Stimulated activated CD8-positive, alpha-beta memory T cell treated with anti-CD3 and anti-CD28 coated beads, Interleukin-7, amount 100 ng/mL, for 1 hour (primary cell): ENCODE measurements at places on chromosomes 5 and 9.

GRCh38 chr9:8800196-8800595 lies 1000.6 kb upstream of the DMAC1 start:
- no peak for DNase-seq

DNA sequence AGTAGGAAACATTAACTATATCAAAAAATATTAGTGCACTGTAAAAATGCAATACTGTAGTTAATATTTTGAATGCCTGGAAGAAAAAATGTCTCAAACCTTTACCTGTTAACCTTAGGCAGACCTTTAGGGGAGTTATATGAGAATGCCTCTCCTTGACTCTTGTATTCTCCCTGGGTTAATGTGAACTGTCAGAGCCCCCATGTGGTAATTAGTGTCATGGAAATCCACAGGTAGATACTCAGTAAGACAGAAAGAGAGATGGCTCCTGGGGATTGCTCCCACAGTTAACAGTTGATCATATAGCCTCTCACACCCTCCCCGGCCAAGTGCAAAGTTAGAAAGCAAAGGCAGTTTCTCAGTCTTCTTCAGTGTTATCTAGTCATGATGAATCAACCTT lies 742.8 kb downstream of the NR2F1-AS1 start:
- DNase-seq: no peak

DNA sequence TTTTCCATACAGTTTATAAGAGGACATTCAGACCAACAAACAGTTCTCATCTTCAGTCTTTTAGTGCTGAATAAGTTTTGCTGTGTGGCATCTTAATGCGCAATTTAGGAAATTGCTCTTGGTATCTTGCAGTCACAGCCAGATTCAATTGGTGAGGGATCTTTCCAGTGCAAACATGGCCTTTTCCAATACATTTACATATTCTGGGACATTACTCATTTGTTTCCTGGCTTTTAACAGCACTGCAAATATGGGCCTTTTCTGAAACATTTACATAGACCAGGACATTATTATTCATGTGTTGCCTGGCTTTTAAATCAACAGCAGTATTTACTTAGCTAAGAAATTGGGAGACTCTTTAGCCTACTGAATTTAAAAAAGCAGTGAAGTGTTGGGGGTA lies 22.7 kb downstream of the ANKRD33B start:
- no peak for DNase-seq

DNA sequence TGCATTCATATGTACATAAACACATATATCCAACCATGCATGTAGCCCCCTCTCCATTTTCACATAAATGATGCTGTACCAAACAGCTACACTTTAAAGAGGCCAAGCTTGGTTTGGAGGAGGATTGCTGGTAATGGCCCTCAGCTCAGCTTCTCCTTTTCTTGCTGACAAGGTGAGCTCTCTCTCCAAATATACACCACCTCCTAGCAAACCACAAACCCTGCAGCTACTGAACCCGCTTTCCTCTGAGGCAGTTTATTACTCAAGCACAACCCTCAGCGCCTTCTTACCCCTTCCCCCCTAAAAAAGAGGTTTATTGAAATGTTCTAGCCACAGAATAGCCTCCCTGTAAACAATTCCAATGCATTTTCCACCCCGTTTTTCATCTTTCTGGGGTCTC lies 54.0 kb downstream of the ALG2 start:
- DNase-seq: no peak

GRCh38 chr5:665956-666711 lies 27.0 kb downstream of the TPPP start:
- DNase-seq: no peak
